ENCODE measurements at places on chromosomes 5 and 9.

- DNase-seq, result no peak
These were observed 38.8 kb upstream of the PRDM9 start for GRCh38 chr5:23468658-23469057.

DNA sequence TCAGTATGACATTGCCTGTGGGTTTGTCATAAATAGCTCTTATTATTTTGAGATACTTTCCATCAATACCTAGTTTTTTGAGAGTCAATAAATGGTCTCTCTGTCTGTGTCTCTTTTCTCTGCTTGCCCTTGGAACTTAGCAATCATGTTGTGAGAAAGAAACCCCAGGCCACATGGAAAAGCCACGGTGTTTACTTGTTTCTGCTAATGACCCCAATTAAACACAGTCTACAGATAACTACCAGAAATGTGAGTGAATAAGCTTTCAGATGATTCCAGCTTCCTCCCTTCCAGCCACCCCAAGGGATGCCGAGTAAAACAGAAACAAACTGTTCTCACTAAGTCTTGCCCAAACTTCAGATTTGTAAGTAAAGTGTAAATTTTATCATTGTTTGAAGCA lies 584.9 kb downstream of the MAT2B start:
- DNase-seq, result no peak

- no peak for DNase-seq
These were observed 16.4 kb downstream of the FAXDC2 start for GRCh38 chr5:154834053-154834452.

- DNase-seq, result no peak
These were observed 3.5 kb upstream of the GADD45G start for GRCh38 chr9:89601306-89601705.

- DNase-seq, result no peak
These were observed 572.8 kb downstream of the TLE1 start for GRCh38 chr9:81116340-81117137.

DNA sequence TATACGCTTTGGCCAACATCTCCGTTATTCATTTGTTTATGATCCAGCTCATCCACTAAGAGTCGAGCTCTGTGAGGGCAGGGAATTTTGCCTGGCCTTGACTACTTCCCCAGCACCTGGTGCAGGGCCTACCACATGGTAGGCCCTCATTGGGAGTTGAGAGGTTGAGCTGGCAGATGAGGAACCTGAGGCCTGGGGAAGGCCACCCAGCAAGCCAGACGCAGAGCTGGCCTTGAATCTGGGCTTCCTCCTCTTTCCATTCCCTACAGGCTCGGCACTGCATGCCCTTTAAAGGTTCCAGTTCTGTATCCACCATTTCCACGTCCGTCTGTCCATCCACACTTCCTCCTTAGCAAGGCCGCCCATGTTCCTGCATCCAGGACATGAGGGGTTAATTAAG lies 24.2 kb downstream of the KCNMB1 start:
- no peak for DNase-seq

GRCh38 chr5:2861605-2862004 lies 110.1 kb upstream of the IRX2 start:
- DNase-seq, result no peak

- no peak for DNase-seq
These were observed 166.3 kb downstream of the C5orf15 start for GRCh38 chr5:133801955-133802751.

- DNase-seq, result no peak
These were observed 376.4 kb downstream of the ARRDC3 start for GRCh38 chr5:91006713-91007112.

DNA sequence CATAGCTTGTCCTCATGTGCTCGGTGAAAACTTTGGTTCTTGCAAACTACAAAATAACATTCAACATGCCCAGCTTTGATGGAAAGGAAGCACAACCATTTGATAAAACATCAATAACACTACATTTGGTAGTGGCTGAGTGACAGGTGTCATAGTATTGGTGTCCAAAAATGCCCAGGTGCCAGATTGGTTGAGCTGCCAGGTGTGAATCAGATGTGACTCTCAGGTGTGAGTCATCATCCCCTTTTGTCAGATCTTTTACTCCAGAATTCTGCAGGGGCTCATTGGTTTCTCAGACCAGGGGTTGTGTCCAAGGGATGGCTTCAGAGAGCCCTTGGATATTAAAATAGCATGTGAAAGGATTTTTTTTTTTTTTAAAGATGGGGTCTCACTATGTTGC lies 22.5 kb upstream of the POMT1 start:
- no peak for DNase-seq

DNA sequence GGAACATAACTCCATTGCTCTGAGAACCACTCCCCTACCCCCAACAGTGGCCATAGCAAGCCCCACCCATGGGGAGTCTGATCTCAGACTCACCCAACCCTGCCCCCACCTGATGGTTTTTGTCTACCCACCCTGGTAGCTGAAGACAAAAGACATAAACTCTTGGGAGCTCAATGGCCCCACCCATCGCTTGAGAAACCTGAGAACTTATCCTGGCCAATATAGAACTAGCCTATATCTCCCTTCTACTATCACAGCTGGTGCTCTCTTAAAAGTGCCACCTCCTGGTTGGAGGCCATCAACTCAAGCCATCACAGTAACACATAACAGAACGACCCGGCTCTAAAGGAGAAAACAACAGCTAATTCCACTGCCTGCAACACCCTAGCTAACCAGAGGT lies 47.9 kb upstream of the SNAPC3 start:
- DNase-seq, result no peak

DNA sequence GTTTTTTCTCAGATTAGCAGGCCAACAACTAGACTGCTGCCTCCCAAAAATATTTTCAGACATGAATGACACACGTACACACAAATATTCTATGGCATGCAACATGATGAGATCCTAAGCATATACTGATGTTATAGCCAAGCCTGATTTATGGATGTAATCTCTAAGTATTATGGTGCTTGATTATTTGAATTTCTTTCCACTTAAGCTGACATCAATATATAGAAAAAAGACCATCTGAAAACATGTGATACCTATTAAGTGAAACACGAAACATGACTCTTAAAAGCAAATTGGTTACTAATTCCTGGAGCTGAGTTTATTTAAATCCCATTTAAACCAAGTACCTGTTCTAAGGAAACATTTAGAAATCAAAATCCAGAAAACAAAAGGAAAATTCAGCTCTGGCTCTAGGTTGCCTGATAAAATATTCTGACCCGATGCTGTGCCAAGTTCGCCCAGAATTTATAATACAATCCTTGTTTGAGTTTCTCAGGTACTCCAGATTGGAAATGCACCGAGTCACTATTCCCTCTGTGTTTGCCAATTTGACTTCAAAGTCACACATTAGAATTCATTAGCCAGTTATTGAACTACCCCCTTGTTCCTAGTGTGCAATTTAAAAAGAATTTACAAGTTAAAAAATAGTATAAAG lies 548.6 kb downstream of the CSNK1G3 start:
- no peak for DNase-seq

DNA sequence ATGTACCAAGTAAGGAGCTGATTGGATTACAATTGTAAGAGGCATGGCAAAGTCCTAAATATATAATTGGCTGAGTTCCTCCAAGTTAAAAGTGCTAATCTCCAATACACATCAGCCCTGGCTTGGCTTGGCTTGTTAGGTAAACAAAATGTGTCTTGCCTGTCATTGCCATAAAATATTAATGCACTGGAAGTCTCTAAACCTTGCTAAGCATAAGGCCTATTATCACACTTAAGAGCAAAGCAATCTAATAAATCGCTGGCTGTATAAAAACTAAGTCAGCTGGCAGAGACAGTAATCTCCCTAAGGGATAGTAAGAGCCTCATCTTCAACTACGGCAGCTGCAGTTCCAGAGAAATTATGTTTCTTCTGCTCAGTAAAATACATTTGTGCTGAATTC lies 418.6 kb upstream of the GRAMD2B start:
- no peak for DNase-seq

DNA sequence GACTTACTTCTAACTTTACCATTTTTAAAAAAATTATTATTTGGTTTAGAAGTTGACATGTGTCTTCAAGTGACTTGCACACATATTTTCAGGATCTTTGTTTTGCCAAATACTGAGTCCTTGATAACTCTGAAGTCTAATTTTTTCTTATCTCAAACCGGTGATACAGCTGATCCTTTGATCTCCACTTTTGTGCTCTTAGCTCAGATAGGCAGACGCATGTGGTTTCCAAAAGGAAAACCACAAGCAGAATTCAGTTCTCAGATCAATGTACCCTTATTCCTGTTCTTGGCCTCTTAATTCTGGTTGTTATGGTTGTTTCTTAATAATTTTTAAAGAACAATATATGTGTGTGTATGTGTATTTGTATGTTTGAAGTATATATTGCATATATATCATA lies 238.3 kb upstream of the EDIL3 start:
- DNase-seq, result no peak

GRCh38 chr9:130693101-130693425 lies 517 bp upstream of the EXOSC2 start:
- DNase-seq, result no peak

DNA sequence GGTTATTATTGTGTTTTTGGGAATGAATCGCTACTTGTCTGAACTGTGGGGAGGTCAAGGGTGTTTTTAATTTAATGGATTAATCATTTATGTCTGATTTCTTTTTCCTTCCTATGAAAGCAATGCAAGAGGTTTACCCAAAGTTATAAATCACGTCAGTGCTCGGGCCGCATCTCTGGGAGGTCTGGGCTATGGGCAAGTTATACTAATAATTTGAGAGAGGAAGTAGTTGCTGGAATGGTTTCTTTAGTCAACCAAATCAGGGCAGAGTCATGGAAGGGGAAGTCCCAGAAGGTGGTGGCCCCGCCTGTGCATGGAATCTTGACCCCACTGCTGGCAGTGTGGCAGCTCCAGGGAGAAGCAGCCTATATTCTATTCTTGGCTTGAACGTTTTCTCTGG lies 180.2 kb downstream of the HSPA4 start:
- no peak for DNase-seq

- no peak for DNase-seq
These were observed 347.2 kb upstream of the WWC1 start for GRCh38 chr5:167944121-167944852.

DNA sequence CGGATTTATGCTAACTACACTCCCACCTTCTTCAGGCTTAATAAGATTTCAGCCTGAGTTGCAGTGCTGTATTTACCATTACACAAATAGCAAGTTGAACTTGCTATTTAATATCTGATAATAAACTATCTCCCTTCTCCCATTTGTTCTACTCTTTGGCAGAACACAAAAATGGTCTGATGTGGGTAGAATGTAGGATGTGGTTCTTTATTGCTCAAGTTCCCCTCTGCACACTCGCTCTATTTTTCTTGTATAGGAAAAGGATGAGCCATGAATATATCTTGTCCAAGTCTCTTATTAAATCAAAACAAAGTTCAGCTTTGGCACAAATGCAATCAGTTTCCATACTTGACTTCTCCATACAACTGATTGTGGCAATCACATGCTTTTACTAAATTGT lies 37.2 kb upstream of the KIF2A start:
- no peak for DNase-seq

GRCh38 chr5:132313366-132313765 lies 19.2 kb downstream of the SLC22A4 start:
- no peak for DNase-seq

GRCh38 chr5:77143998-77144836 lies 57.1 kb upstream of the ZBED3 start:
- DNase-seq, result peak; percentile 42

- no peak for DNase-seq
These were observed 206.4 kb downstream of the PDZD2 start for GRCh38 chr5:31845361-31845760.

DNA sequence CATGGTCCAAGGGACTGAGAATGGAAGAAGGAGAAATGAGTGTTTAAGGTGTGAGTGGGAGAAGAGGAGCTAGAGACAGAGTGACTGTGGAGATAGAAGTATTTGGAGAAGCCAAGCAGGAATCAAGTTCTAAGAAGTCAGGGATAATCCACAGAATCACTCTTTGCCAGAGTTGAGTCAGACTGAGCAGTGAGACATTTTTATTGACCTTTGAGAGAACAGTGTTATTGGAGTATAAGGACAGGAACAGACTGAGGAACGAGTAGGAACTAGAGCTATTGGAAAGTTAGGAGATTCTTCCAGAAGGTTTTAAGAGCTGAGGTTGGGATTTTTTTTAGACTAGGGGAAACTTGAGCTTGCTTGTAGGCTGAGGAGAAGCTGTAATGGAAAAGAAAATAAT lies 37.2 kb downstream of the RCL1 start:
- DNase-seq, result no peak

DNA sequence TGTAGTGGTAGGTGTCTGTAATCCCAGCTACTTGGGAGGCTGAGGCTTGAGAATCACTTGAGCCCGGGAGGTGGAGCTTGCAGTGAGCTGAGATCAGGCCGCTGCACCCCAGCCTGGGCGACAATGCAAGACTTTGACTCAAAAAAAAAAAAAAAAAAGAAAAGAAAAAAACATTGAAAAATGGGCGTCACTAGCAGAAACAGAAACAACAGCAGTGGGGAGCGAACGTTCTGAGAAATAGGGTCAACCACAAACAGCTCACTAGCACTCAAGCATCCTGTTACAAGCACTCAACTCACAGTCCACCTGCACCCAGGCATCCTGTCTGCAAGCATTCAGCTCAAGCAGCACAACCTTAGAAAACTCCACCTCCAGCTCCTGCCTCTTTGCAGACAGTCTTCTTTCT lies 17.2 kb downstream of the TRIM14 start:
- DNase-seq, result peak; percentile 89

DNA sequence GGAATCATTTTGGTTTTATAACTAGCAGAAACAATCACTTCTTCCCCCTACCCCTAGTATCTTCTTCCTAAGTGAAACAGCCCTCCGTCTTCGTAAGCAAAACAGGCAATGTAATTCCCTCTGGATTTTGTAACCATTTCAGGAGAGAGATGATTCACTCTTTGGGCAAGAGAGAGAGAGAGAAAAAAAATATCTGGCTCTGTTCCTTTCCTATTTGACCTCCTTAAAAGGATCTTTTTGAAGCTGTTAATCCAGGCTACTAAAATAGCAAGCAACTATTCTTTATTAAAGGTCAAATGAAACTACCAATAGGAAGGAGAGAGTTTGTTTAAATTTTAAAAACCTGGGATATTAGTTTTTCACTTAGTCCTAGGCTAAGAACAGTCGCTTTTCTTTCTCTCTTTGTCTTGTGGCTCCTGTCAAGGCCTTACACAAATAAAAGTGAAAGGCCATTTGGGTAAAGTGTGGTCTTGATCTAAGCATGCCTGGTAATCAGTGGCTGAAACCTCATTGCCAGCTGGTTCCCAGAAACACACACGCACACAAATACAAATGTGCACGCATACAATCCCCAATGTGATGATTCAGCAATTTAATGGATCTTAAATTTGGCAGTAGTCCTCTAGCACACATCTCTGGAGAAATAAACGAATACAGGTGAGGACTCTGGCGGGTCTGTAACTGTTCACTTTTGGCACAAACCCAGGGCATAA lies 70.2 kb downstream of the PRUNE2 start:
- DNase-seq, result no peak

DNA sequence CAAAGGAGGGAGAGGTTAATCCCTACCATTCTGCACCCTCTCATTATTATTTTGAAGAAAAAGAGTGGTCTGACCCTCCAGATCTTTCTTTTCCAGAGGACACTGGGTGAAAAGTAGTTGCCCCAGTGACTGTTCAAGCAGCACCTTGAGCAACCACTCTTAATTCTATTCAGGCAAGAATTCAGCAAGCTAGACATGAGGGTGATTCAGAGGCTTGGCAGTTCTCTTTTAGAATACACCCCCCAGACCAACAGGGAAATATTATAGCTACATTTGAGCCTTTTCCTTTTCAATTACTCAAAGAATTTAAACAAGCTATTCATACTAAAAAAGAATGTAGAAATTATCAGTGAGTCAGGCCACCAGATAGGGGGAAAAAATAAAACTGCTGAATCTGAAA lies 178.3 kb downstream of the MRPS30 start:
- DNase-seq, result no peak
